ENCODE measurements at places on chromosomes 6 and 20.

GRCh38 chr20:57809661-57810172 lies 99.9 kb upstream of the PMEPA1 start:
- H3K36me3 ChIP-seq, result no peaks in the 10 kb centered on the region
- no peak overlapping the region for H3K4me3 ChIP-seq
- no peaks in the 10 kb centered on the region for H3K4me1 ChIP-seq

- H3K4me1 ChIP-seq, result no peaks in the 10 kb centered on the region
- no peaks in the 10 kb centered on the region for H3K27me3 ChIP-seq
- H3K36me3 ChIP-seq, result no peaks in the 10 kb centered on the region
- no peak overlapping the region for H3K4me3 ChIP-seq
- no peak for DNase-seq
Observed at GRCh38 chr20:44461142-44461802, 14.4 kb upstream of the TTPAL start.

DNA sequence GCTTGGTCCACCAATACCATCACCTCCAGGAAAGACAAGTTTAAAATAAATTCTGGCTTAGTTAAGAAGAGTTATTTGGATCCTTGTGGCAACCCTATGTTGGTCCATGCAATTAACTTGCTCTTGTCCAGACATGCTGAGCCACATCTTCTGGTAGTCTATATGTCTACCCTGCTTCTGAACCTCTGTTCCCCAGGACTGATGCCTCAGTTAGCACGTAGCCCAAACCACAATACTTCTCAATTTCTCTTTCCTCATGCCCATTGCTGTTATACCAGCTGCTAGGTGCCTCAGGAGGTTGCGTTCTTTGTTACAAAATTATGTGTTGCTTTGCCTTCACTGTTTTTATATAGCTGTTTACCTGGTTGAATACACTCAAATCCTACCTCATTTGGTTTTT lies 116.4 kb upstream of the KCNQ5 start:
- DNase-seq, result no peak
- H3K36me3 ChIP-seq, result no peaks in the 10 kb centered on the region
- H3K4me1 ChIP-seq, result no peaks in the 10 kb centered on the region
- no peak overlapping the region for H3K27ac ChIP-seq
- H3K4me3 ChIP-seq, result no peak overlapping the region

- no peaks in the 10 kb centered on the region for H3K4me1 ChIP-seq
- no peaks in the 10 kb centered on the region for H3K27me3 ChIP-seq
- no peak overlapping the region for H3K4me3 ChIP-seq
- no peak overlapping the region for H3K27ac ChIP-seq
Observed at GRCh38 chr6:30656513-30656912, 9.6 kb downstream of the C6orf136 start.

DNA sequence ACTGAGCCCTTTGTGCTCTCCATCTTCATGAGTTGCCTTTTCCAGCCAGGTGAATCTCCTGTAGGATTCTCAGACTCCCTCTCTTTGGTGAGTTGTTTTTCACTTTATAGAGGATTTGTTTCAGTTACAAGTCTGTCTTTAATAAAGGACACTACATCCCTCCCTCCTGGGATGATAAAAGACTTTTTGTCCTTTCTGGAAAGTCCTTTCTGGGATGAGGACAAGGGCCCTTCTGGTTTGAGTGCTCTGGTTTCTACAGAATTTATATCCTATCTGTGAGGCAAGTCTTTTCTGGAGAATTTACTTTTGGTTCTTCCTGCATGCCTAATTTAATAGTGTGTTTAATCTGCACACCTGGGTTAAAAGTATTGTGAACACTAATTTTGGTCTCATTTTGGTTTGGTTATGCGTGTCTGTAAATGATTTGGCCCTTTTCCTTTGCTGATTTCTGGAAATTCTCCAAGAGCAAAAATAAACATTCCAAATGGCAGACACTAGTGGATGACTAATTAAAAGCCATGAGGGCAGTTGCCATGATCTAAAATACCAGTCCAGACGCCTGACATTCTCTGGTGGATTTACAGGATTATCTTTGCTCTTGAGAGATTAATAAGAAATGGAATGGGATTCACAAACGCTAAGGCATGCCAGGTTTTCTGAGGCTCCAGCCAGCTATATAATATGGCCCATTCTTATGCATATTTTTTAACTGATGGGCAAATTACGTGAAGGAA lies 44.8 kb downstream of the TCP11 start:
- H3K36me3 ChIP-seq, result no peaks in the 10 kb centered on the region
- DNase-seq, result no peak
- H3K4me1 ChIP-seq, result peaks cover 57% of the 10 kb centered on the region
- H3K27me3 ChIP-seq, result no peaks in the 10 kb centered on the region
- peak overlapping the region; percentile 7 for H3K27ac ChIP-seq

GRCh38 chr6:30219244-30219643 lies 6.0 kb upstream of the TRIM26 start:
- no peaks in the 10 kb centered on the region for H3K36me3 ChIP-seq
- no peaks in the 10 kb centered on the region for H3K27me3 ChIP-seq
- H3K4me1 ChIP-seq, result peaks cover 4% of the 10 kb centered on the region
- H3K4me3 ChIP-seq, result no peak overlapping the region
- H3K27ac ChIP-seq, result no peak overlapping the region

- no peaks in the 10 kb centered on the region for H3K36me3 ChIP-seq
- peaks cover 18% of the 10 kb centered on the region for H3K4me1 ChIP-seq
- peak overlapping the region; percentile 43 for H3K27ac ChIP-seq
- DNase-seq, result no peak
- no peak overlapping the region for H3K4me3 ChIP-seq
- H3K27me3 ChIP-seq, result no peaks in the 10 kb centered on the region
Observed at GRCh38 chr6:75932067-75932466, 140.4 kb downstream of the IMPG1 start.

GRCh38 chr6:29845405-29846006 lies 17.9 kb downstream of the HLA-G start:
- H3K27ac ChIP-seq, result no peak overlapping the region
- H3K4me1 ChIP-seq, result peaks cover 3% of the 10 kb centered on the region
- no peaks in the 10 kb centered on the region for H3K36me3 ChIP-seq
- H3K4me3 ChIP-seq, result no peak overlapping the region
- DNase-seq, result no peak

DNA sequence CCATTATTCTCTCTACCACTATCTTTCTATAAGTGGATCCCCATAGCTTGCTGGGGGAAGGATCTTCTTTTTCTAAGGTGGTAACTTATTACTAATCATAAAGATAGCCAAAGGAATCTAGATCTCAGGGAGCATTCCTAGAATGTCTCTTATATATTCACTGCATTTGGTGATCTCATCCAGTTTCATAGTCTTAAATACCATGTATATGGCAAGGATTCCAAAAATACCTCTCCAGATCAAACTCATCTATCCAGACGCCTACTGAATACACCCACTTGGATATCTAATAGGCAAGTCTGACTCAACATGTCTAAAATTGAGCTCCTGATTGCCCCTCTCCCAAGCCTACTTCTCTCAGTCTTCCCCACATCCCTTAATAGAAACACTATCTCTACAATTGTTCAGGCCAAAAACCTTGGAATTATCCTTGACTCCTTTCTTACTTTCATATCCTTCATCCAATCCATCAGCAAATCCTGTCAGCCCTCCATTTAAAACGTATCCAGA lies 264.4 kb downstream of the HACE1 start:
- no peaks in the 10 kb centered on the region for H3K4me1 ChIP-seq
- no peaks in the 10 kb centered on the region for H3K36me3 ChIP-seq
- H3K4me3 ChIP-seq, result no peak overlapping the region
- no peaks in the 10 kb centered on the region for H3K27me3 ChIP-seq
- H3K27ac ChIP-seq, result no peak overlapping the region

DNA sequence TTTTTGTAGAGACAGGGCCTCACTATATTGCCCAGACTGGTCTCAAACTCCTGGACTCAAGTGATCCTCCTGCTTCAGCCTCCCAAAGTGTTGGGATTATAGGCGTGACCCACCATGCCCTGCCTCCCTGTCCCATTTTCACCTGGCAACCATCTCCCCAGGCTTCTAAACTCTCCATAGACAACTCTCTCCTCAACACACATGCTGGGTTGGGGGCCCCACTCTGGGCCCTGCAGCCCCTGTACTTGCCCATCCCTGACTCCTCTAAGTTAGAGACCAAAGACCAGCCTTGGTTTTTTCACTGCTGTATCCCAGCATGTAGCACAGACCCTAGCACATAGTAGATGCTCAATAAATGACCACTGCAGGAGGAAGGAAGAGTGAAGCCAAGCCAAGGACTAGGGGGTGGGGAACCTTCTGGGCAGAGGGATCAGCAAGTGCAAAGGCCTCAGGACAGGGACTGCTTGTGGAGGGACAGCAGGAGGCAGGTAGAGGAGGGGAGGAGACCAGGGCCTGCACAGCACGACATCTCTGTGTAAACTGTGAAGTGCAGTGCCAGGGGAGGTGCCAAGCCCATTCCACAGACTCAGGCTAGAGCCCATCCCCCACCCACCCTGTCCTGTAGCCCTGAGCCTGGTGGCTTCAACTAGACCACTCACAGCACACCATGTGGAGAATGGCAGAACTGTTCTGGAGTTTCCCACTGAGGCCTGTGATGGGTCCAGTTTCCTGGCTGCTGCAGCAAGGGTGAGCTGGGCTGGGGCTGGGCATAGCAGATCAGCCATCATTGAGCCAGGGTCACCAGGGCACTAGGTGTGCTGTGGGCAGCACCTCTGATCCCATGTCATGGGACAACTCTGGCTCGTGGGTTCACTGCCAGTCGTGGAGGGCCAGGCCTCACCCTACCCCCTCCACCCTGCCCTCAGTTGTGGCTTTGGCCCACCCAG lies 3.4 kb upstream of the SRC start:
- no peaks in the 10 kb centered on the region for H3K27me3 ChIP-seq
- no peak overlapping the region for H3K27ac ChIP-seq
- peaks cover 14% of the 10 kb centered on the region for H3K4me1 ChIP-seq
- H3K4me3 ChIP-seq, result no peak overlapping the region
- no peaks in the 10 kb centered on the region for H3K36me3 ChIP-seq

DNA sequence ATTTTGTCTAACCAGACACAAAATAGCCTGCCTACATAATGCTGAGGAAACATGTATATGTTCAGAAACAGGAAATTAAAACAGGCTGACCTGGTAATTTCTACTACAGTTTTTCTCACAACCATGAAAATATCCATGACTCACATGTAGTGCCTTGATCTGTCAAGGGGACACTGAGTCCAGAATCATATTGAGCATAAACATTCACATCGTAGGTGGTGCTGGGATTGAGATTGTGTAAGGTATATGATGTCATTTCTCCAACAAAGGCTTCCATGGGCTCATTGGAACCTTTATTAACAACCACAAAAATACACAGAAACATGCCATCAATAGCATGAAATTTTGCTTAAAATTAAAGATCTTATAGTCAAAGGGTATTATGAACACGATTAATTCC lies 80.9 kb downstream of the COL12A1 start:
- no peaks in the 10 kb centered on the region for H3K27me3 ChIP-seq
- no peaks in the 10 kb centered on the region for H3K4me1 ChIP-seq
- H3K27ac ChIP-seq, result no peak overlapping the region
- no peaks in the 10 kb centered on the region for H3K36me3 ChIP-seq
- H3K4me3 ChIP-seq, result no peak overlapping the region
- no peak for DNase-seq

GRCh38 chr6:11232770-11233626 lies 530 bp upstream of the NEDD9 start:
- H3K4me1 ChIP-seq, result peaks cover 25% of the 10 kb centered on the region
- no peak for DNase-seq
- H3K27me3 ChIP-seq, result no peaks in the 10 kb centered on the region
- H3K27ac ChIP-seq, result peak overlapping the region; percentile 97

DNA sequence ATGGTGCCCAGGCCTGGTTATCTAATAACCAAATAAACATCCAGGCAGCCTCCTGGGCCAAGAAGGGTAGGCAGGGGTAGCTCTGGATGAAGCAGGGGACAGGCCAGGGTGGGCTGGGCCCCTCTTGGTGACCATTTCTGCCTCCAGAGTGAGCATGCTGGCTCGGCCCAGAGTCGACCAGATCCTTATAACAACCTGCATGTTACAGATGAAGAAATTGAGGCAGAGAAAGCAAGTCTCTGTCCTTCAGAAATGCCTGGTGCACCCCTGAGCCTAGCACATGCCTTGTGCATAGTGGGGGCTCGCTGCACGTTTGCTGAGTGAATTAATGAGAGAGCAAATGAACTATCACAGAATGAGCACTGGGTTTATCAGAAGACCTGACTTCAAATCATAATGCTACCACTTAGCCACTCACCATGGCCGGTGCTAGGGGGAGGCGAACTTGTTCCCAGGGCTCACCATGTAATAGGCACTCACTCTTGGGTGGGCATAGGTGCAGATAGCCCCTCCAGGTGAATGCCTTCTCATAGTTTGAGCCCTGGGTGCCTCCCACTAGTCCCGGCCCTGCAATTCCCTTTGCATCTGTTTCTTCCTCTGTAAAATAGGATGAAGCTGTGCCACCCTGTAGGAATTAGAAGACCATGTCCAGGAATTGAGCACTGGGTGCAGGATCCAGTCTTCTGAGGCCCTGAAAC lies 3.8 kb upstream of the APCDD1L start:
- no peaks in the 10 kb centered on the region for H3K27me3 ChIP-seq
- H3K4me1 ChIP-seq, result peaks cover 13% of the 10 kb centered on the region
- H3K36me3 ChIP-seq, result no peaks in the 10 kb centered on the region
- no peak overlapping the region for H3K4me3 ChIP-seq
- no peak overlapping the region for H3K27ac ChIP-seq
- no peak for DNase-seq

DNA sequence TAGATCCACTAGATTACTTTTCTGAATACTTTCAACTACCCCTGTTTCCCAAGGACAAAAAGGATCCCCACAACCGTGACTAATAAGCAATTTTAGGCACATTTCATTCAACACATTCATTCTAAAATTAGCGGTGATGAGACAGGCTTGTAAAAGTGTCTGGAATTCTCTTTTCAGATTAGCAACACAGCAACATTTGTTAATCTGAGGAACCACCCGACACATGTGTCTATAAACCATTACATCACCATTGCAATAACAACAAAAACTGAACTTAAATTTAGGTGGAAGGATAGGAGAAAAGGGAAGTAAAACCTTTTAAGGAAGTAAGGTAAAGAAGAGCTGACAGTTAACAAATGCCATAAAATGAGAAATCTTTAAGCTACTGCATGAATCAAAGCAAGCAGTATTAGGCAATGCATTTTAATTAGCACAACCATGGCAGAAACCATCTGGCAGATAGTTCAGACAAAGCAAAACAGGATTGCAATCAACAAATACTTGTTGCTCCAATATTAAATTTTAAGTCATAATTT lies 49.1 kb downstream of the MAP3K7 start:
- H3K27me3 ChIP-seq, result no peaks in the 10 kb centered on the region
- H3K36me3 ChIP-seq, result peaks cover 4% of the 10 kb centered on the region
- H3K27ac ChIP-seq, result no peak overlapping the region
- peaks cover 3% of the 10 kb centered on the region for H3K4me1 ChIP-seq

- H3K36me3 ChIP-seq, result no peaks in the 10 kb centered on the region
- H3K4me1 ChIP-seq, result peaks cover 23% of the 10 kb centered on the region
Observed at GRCh38 chr6:26129656-26130055, 42.4 kb downstream of the HFE start.

- DNase-seq, result no peak
- H3K4me1 ChIP-seq, result no peaks in the 10 kb centered on the region
- no peaks in the 10 kb centered on the region for H3K36me3 ChIP-seq
- H3K27ac ChIP-seq, result no peak overlapping the region
Observed at GRCh38 chr6:101517632-101518031, 124.1 kb downstream of the GRIK2 start.

All from thoracic aorta (tissue), 2 donors.